Mucosa of descending colon (tissue), 3 donors: ENCODE measurements at places on chromosomes 7 and 10.

- no peak for DNase-seq
Observed at GRCh38 chr7:28510026-28510369, 97.7 kb downstream of the CREB5 start.

DNA sequence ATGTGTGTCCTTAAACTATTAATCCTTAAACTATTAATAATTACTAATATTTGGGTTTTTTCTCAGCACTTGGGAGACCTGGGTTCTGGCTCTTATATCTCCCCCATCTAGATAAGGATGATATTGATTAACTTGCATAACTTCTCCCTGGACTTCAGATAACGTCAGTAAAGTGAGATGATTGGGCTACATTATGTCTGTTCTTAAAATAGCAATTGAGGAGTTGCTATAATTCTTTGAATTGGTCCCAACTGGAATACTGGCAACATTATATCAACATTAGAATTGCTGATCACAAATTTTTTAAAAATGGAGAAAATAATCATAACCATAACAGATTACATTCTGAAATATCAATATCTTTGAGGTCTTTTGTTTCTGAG is 1.9 kb downstream of the APBB1IP start:
- no peak for DNase-seq

GRCh38 chr10:28318626-28319025 is 15.8 kb upstream of the MPP7 start:
- DNase-seq, result no peak

DNA sequence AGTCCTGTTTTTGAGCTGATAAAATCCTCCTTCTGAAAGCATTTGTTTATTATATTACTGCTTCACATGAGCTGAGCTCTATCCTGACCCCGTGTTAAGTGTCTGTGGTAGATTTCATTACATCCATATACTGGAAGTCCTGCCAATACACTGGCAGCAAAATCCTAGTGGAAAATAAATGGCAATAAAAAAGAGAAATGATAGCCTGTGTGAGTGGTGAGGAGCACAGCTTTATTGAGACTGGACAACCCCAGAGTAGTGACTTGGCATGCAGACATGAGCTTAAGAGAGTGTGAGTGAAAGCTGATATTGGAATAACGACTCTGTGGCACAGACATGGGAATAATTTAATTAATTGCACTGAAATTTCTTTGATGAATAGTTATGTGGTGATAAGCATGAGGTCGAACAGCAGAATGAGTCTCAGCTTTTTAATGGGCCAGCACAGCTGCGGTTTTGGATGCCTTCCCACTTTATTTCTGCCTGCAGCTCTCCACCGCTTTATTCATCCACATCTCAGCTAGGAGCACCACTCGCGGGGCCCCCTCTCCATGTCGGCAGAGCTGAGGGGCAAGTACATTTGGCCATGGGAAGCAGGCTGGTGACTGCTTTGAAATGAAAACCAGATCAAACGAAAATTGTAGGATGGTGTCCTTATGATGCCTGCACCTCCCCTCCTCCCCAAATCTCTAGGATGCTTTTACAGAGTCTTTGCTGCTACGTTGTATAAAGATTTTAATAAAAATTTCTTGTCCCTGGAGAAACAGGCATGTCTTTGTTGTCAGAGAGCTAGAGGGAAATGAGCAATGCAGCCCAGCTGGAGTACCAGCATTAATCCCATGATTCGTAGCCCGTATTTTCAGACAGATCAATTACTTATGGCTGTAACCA is 494.3 kb downstream of the AUTS2 start:
- no peak for DNase-seq
